T-cell (primary cell): ENCODE measurements at places on chromosomes 4 and X. TPM values are rescaled to one million over a fixed set of nuclear protein-coding genes. Genes with fewer than 3 reads are reported as not detected.

GRCh38 chrX:71182871-71183270, 38.2 kb downstream of the NLGN3 start:
- peak overlapping the region; percentile 71 for H3K4me3 ChIP-seq
- H3K27ac ChIP-seq: peak overlapping the region; percentile 88
- no peaks in the 10 kb centered on the region for H3K27me3 ChIP-seq

GRCh38 chr4:69830560-69831269, 29.2 kb downstream of the SULT1E1 start:
- H3K27ac ChIP-seq: no peak overlapping the region
- DNase-seq: no peak
- peaks cover 4% of the 10 kb centered on the region for H3K27me3 ChIP-seq
- peaks cover 3% of the 10 kb centered on the region for H3K4me1 ChIP-seq
- H3K36me3 ChIP-seq: no peaks in the 10 kb centered on the region

DNA sequence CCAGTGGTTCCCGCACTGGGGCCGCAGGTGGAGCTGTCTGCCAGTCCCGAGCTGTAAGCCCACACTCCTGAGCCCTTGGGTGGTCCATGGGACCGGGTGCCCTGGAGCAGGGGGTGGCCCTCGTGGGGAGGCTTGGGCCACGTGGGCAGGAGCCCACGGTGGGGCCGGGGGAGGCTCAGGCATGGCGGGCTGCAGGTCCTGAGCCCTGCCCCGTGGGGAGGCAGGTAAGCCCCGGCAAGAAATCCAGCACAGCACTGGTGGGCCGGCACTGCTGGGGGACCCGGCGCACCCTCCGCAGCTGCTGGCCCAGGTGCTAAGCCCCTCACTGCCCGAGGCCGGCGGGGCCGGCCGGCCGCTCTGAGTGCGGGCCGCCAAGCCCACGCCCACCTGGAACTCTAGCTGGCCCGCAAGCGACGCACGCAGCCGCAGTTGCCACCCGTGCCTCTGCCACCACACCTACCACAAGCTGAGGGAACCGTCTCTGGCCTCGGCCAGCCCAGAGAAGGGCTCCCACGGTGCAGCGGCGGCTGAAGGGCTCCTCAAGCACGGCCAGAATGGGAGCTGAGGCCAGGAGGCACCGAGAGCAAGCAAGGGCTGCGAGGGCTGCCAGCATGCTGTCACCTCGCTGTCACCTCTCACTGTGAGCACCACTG, 2.0 kb upstream of the METAP1 start:
- no peak overlapping the region for H3K4me3 ChIP-seq
- no peak overlapping the region for H3K27ac ChIP-seq
- peaks cover 12% of the 10 kb centered on the region for H3K4me1 ChIP-seq
- no peaks in the 10 kb centered on the region for H3K36me3 ChIP-seq
- no peaks in the 10 kb centered on the region for H3K27me3 ChIP-seq

Gene SPATA4
- not detected for total RNA-seq

Gene RBM47
- 0.79 TPM for total RNA-seq

Gene TMEM154
- 28.5 TPM for total RNA-seq

Gene TNMD
- not detected for total RNA-seq
